ENCODE measurements at places on chromosomes 7 and 10.

DNA sequence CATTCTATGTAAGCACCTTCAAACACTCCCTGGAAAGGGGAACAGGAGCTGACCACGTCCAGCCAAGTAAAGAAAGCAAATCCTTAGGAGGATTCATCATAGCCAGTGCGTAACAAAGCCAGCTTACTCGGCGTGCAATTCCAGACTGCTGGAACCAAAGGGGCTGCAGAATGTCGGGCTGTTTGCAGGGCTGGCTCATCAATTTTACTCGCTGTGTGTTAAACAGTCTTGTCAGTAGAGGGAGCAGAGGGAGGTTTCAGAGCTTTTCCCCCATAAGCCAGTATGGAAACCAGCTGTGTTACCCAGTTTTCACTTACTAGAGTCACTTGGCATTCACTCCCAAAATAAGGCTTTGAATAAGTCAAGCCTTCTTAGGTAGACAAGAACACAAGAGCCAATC, 127.1 kb downstream of the KMT2E start:
- DNase-seq = no peak

DNA sequence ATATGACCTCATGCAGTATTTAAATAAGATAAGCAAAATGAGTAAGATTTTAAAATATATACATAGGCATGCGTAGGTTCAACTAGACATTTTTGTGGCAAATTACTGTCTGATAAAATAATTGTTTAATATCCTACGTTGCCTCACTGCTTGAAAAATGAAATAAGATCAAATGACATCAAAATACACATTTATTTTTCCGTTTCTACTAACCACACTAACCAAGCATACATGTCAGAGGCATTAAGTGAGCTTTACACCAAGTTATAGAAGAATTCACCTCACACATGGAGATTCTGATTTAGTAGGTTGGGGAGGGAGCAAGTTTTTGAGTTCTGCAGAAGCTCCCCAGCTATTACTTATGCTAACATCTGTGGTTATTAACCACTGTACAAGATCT, 66.8 kb downstream of the RSU1 start:
- no peak for DNase-seq

GRCh38 chr7:21326241-21326640, 101.6 kb upstream of the SP4 start:
- no peak for DNase-seq

- no peak for DNase-seq
These were observed 42.1 kb downstream of the SEMA3D start for GRCh38 chr7:85144771-85145170.

DNA sequence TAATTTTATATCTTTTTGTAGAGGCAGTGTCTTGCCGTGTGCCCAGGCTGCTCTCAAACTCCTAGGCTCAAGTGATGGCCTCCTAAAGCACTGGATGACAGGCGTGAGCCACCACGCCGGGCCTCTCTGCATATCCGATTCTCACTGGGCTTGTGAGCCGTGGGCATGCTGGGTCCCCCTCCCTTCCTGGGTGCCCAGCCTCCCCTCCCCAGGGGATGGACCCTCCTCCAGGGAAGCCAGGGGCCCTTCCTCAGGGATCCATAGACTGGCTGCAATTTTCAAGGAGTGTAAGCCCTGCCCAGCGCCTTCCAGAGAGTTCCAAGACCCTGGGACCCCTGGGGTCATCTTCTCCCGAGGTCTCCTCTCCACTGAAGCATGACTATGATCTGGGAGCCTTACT, 23.7 kb upstream of the ELFN1 start:
- DNase-seq = no peak

- DNase-seq = no peak
These were observed 27.5 kb downstream of the PDGFA start for GRCh38 chr7:491958-492713.

GRCh38 chr10:101444058-101444898, 90.3 kb downstream of the BTRC start:
- no peak for DNase-seq

GRCh38 chr7:54543051-54543488, 895 bp downstream of the VSTM2A start:
- DNase-seq = no peak

DNA sequence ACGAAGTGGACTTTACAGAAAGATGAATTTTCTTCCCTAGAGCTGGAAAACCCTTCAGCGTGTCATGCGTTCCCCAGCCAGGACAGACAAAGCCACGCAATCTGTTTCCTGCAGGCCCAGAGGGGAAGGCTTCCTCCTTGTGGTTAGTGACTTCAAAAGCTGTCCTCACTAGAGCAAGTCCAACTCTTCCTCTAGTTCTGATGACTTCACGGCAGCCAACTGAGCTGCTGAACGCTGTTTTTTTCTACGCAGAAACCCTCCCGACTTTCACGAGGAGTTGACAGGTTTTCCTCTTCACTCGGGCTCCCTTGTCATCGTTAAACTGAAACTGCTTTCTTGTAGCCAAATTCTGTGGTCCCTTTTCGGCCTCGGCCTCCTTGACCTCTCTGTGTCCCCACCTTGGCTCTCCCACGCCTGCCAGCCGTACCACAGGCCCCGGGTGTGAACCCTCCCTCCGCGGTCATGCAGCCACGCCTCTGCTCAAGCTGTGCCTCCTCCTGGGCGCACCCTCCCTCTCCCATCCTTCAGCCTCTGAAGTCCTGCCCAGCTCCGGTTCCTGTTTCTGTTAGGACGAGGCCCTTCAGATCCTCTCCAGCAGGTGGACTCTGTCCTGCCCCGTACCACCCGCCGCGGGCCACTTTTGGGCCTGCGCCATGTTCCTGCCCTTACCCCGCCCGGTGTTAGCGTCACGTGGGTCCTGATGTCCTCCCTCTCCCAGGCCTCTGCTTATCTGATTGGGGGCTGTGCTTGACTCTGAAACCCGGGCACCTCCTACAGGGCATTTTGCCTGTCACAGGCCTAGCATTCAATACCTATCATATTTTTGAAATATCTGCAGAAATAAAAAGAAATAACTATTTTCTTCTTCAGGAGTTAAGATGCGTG, 39.3 kb downstream of the CUX1 start:
- DNase-seq = peak; percentile 25

- no peak for DNase-seq
These were observed 28.3 kb downstream of the ABCB4 start for GRCh38 chr7:87447116-87447635.

DNA sequence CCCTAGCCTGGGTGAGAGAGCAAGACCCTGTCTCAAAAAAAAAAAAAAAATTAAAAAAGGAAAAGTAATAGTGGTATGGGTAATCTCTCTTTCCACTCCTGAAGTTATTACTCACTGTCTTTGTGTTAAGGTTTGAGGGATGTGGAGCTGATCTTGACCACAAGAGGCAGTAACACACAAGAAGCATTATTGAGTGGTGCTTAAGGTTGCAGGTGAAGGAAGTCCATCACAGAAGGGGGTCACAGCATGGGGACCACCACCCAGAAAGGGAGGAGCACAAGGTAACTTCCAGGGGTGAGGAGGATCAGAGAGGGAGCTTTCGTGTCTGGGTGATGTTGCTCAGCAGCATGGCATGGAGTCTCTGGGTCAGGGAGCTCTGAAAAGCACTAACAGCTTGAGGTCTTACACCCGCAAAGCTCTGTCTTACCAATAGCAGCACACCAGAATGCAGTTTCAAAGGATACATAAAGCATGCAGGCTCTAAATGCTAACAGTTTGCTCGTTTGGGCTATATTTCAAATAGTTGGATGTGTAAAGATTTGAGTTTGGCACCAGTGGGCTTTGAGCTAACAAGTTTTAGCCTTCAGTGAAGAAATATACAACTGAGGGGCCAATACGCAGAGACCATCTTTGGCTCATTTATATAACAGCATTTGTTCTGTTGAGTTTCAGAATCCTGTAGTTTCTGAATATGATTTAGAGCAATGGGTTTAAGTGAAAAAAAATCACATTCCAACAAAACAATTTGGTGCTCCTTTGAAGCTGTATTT, 100.4 kb upstream of the DNAJC1 start:
- DNase-seq = no peak

DNA sequence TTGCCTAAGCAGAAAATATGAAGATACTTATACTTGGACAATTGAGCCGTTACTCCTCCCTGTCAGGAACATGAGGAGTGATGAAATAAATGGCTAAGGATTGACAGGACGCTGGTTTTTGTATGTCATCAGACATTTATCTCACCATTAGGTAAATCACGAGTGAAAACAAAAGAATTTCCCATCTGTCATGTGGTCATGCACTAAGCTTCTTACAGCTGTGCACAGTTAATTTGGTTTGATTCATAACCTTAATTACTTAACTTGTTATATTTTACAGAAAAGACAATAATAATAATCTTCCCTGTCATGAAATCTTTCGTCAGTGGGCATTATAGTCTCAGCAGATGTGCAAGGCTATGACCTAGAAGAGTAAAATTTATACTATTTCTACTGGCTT, 266.5 kb downstream of the HGF start:
- no peak for DNase-seq

GRCh38 chr10:32337350-32337749, 9.6 kb downstream of the EPC1 start:
- DNase-seq = no peak

DNA sequence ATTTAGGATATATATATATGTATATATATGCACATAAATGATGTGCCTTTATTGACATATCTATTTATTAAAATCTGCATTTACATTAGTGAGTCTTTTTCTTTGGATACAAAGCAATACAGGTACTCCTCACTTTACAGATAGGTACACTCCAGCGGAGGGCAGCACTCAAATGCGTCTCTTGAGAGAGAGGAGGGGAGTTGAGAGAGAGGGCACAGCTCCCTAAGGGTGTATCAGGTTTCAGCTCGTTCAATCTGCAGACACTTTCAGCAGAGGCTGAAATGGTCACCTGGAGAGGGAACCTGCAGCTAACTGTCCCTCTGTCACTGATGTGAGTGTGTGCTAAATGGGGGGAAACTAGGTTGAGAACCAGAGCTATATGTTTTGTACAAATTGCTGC, 21.5 kb downstream of the C10orf53 start:
- DNase-seq = no peak

DNA sequence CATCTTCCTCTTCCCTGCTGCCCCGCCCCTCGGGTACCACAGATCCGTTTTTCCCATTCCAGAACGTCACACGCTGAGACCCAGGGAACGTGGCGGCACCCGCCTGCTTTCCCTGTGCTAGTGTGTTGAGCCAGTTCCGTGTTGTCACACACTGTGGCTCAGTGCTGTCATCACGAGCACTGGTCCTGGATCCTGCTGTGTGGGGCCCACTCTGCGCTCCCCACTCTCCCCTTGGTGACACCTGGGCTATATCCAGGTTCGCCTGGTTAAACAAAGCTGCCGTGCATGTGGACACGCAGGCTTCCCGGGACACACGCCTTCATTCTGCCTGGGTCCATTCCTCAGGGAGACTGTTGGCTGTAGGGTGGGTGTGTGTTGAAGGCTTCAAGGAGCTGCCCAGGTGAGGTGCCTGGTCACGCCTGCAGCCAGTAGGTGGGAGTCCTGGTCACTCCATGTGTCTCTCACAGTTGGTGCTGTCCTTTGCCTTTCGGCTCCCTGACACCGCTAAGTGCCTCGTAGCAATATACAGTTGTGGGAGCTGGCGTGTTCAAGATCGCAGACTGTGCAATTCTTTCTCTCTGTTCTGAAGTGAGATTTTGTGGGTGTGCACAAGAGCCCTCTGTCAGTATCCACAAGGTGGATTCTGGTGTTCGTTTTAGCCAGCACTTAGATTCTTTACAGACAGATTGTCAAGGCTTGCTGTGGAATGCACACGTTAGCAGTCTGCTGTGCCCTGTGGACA, 88.6 kb downstream of the INPP5A start:
- no peak for DNase-seq

- no peak for DNase-seq
These were observed 495.4 kb upstream of the POM121L12 start for GRCh38 chr7:52540041-52540440.

GRCh38 chr10:70585578-70586169, 16.9 kb downstream of the PRF1 start:
- DNase-seq = no peak

DNA sequence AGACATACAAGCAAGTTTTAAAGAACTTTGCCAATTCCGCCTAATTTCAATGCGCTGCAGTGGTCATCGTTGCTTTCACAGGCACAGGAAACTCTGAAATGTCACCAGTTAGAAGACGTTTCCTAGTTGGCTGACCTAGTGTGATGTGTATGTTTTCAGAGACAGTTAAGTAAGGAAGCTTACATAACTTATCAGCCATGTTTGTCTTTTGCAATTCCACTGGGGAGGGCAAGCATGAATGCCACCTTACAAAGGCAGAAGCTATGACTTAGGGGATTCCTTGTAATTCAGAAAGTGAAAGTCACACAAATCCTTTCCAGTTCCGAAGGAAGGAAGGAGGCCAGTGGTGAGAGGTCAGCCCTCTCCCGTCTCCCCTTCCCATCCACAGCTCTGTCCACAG, 15.0 kb upstream of the NPS start:
- DNase-seq = no peak

DNA sequence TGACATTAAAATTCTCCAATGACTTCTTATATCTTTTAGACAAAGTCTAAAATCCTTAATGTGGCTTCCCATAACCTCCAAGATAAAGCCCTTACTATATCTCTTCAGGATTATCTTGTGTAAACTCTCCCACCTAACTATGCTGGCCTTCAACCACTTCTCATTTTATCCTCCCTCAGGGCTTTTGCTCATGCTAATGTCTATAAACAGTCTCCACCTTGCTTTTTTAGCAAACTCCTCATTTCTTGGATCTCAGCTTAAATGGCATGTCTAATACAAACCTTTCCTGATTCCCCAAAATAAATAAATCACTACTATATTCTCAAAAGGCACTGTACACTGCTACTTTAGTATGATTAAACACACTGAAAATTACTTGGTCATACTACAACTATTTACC, 181.2 kb downstream of the LRRN3 start:
- no peak for DNase-seq
